ENCODE measurements at places on chromosomes 4 and X. TPM values are rescaled to one million over a fixed set of nuclear protein-coding genes. Genes with fewer than 3 reads are reported as not detected.
A peak's percentile ranks its signal among the peaks of the same experiment; 100 is the strongest.

GRCh38 chr4:40243386-40243948 lies 46.6 kb downstream of the RHOH start:
- no peak for DNase-seq

The ABLIM2 gene
- total RNA-seq, result 0.64 TPM

DNA sequence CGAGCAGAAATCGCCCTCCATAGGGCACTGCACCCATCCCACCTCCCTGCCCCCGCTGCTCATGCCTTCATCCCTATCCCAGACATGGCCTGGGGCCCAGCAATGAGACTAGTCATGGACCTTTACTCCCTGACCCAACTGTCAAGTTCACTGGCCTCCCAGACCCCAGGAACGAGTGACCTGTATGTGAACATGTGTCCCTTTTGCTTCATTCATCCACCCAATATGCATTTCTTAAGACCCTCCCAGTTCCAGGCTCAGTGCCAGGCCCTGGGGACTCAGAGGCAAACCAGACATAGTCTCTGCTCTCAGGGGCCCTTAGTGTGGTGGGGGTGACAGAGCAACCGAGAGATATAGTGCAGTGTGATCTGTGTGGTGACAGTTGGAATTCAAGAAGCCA lies 67.0 kb downstream of the EFNB1 start:
- DNase-seq, result no peak

The PDHA2 gene
- not detected for total RNA-seq

The BDH2 gene
- 14.8 TPM for total RNA-seq

GRCh38 chrX:15373976-15374375 lies 10.2 kb downstream of the VEGFD start:
- no peak for DNase-seq

DNA sequence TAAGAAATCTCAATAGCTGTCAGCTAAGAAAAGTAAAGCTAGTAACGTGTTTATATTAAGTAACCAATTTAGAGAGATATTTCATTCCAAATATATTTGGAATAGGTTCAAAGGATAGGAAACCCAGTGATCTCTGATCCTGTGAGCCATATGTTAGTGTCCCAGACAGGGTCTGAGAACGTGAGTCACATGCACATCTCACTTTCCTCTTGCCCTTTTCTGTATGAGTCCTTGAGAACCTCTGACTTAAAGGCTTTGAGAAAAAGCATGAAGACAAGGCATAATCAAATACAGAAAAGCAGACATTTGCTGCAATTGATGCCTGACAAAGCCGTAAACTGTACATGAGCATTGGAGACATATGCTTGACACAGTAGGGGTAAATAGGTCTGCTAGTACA lies 655.1 kb upstream of the ADGRL3 start:
- DNase-seq, result no peak

DNA sequence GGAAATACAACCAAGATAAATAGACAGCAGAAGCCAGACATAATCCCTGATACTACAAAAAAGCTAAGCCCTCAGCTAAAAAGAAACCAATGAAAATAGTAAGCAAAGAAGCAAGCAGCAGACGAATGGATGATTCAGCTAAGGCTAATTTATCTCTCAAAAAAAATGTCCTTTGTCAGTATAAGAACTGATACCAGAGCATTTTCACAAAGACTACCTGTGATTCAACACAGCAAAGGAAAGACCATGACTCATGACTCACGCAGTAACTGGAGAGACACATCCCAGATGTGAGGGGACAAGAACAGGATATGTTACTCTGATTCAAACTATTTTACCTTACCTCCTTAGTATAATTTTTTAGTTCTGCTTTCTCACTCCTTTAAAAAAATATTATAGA lies 22.7 kb upstream of the TMPRSS11F start:
- no peak for DNase-seq

- DNase-seq, result peak; percentile 71
Measured at GRCh38 chrX:107676559-107677378, 48.5 kb downstream of the PRPS1 start.

GRCh38 chr4:97867557-97868091 lies 275.7 kb downstream of the STPG2 start:
- no peak for DNase-seq

GRCh38 chrX:151973851-151974335 lies 583 bp downstream of the GABRE start:
- DNase-seq, result no peak

- peak; percentile 77 for DNase-seq
Measured at GRCh38 chr4:36243355-36244256, 708 bp downstream of the ARAP2 start.

GRCh38 chr4:113637823-113638561 lies 123.5 kb downstream of the CAMK2D start:
- no peak for DNase-seq

- peak; percentile 13 for DNase-seq
Measured at GRCh38 chr4:189124149-189124758, 816.4 kb upstream of the FRG1 start.

DNA sequence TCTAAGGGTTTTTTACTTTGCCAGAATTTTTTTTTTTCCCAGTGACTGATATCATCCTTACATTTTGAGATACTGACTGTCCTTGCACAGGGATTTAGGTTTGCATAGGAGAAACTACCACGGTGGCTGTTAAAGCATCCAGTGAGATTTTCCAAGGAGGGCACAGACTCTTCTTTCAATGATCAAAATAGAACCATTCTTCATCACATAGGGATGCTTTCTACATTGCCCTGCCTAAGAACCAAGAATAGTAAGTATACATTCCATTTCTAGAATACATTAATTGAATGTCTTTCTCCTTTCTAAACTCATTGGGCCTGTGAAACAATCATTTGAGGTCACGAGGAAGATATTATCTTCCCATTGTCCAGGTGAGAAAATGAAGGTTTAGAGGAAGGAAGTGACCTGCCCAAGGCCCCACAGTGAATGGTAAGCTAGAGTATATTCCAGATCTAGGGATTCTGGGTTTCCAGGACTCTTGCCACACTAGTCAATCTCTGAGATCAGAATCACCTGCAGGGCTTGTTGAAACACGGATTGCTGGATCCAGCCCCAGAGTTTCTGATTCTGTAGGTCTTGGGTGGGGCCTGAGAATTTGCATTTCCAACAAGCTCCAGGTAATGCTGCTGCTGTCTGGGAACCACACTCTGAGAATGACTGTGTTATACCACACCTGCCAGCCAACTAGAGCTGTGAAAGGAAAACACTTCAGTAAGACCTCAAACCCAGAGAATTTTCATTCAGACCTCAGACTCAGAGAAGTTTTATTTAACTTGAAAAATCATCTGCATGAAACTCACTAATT lies 17.7 kb upstream of the TMEM154 start:
- DNase-seq, result no peak

DNA sequence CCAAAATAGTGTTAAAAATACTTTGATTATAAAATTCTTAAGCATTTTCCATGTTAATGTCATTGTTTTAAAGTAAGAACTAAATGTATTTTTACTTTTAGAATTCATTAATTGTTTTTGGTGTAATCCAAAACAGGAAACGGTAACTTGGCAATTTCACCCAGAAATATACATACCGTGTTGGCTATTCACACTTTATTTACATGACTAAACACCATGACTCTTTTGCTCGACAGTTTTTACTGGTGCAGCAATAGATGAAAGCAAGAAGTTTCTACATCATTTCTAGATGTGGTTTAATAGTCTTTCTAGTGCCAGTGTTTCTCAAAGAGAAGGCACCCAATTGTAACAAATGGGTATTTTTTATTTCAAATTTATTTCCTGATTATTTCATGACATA lies 25.6 kb upstream of the MAGEA1 start:
- no peak for DNase-seq

DNA sequence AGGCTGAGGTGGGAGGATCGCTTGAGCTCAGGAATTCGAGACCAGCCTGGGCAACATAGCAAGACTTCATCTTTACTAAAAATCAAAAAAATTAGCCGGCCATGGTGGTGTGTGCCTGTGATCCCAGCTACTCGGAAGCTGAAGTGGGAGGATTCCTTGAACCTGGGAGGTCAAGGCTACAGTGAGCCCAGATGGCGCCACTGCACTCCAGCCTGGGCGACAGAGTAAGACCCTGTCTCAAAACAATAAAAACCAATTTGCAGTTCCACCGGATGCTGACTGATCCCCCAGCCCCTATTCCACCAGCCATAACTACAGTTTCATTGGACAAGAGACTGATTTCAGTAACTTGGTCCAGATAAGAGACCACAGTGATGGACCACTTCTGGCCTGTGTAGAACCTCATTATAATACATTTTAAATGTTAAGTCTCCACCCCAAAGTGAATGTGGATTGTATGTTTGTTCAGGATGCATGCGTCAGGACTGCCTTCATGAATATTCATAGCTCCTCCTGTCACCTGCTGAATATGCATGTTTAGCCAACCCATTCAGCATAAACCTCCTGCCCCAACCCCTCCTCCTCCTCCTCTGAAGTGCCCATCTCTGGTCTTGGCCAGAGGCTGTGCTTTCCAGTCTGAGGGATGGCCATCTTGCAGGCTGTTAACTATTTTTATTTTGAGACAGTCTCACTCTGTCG lies 2.3 kb upstream of the SLBP start:
- DNase-seq, result no peak

DNA sequence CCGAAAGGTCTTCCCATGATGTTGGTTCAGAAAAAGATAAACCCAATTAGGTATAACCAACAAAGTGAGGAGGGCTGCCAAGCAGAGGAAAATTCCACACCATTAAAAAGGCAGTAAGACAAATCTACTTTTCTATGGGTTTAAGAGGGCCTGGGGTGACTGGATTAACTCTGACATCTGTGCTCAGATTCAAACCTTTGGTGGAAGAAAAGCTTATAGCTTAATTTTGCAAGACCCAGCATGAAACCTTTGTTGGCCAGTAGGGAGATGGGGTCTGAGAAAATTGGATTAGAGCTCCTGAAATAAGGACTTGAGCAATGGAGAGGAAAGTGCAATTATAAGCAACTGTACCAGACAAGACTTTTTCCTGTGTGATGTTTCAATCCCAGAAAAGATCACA lies 104.2 kb downstream of the KDR start:
- DNase-seq, result no peak
